ENCODE measurements at places on chromosomes 1 and 21.

DNA sequence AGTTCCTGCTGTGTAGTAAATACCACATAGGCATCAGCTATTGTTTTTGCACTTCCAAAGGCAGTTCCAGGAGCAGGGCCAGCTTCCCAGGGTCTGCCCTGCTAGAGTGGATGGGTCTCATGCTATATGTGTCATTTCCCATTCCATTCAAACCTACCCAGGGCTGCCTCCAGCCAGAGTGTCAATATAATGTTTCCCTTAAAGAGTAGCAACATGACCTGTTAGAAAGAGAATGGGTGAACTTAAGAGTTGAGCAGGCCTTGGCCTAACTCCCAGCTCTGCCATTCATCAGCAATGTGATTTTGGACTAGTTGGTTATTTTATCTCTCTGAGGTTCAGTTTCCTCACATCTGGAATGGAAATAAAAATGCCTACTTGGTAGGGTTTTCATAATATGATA lies 44.9 kb downstream of the RAB3B start:
- no peak for DNase-seq

GRCh38 chr1:167776616-167777268 lies 55.0 kb downstream of the MPZL1 start:
- no peak for DNase-seq

DNA sequence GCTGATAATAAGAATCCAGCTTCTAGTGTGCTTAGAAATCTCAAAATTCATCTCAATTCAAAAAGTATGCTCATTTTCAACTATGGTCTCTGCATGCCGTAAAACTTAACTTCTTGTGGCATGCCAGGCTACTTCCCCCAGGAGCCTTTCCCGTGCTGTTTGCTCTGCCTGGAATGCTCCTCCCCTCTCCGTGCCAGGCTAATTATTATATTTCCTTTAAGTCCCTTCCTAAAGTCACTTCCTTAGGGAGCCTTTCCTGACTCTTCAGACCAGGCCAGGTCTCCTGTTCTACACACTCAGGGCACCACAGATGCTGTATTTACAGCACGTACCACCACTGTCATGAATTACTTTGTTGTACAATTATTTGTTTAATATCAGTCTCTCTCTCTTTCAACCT lies 67.1 kb upstream of the PPP2R5A start:
- no peak for DNase-seq

DNA sequence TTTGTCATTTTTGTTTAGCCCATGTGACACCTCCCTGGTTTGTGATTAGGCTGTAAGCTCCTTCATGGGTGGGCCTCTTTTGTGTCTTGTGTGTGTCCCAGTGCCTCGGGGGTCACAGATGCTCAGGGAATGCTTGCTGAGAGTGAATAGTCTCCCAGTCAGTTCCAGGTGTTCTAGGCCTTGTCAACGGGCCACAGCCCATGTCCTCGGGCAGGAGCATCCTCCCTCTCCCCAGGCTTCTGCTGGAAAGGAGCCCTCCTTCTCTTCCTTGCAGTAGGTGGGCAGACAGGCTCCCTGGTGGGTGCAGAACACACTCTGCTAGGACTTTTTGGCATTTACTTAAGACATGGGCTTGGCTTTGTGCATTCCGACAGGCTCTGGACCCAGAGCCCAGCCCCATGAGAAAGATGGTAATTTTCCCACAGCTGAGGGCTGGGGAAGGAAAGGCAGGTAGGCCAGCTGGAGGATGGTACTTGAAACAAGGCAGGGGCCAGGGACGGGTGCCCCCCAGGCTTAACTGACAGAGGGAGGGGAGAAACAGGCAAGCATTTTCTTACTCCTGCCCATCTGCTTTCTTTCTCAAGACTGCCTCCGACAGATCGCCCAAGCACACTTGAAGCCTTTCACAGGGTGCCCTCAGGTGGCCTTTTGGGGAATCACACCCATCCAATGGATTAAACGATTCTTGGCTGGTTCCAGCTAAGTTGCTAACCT lies 7.1 kb upstream of the CPLANE2 start:
- DNase-seq: peak; percentile 53

DNA sequence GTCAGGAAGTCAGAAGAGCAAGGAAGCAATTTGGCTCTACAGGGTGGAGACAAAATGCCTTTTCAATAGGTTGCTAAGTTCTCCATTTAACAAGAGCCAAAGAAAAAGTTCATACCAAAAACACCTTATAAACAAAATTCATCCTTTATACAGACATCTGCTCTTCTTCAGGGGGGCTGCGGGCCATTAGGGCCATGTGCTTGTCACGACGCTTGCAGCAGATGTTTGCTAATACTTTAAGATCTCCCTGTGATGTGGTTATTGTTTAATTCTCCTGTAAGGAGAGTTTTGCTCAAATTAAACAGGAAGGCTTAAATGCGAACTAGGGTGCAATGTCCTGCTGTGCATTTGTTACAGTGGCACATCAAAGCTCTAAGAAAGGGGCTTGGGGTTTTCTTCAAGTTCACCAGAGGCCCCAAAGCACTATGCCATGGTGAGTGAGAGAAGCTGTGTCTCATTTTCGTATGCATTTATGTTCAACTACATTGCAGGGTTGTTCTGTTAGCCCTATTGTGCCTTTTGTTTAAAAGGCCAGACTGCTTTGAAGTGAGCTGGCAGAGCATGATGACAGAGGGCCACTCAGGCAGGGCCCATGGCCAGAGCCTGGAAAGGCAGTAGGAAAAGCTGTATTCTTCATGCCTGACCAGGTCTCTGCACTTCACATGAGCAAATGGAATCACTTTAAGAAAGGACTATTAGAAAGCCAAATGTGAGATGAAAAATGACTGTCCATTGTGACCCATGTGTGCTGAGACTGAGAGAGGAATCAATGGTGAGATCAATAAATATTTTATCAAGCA lies 24.8 kb upstream of the NTPCR start:
- no peak for DNase-seq

DNA sequence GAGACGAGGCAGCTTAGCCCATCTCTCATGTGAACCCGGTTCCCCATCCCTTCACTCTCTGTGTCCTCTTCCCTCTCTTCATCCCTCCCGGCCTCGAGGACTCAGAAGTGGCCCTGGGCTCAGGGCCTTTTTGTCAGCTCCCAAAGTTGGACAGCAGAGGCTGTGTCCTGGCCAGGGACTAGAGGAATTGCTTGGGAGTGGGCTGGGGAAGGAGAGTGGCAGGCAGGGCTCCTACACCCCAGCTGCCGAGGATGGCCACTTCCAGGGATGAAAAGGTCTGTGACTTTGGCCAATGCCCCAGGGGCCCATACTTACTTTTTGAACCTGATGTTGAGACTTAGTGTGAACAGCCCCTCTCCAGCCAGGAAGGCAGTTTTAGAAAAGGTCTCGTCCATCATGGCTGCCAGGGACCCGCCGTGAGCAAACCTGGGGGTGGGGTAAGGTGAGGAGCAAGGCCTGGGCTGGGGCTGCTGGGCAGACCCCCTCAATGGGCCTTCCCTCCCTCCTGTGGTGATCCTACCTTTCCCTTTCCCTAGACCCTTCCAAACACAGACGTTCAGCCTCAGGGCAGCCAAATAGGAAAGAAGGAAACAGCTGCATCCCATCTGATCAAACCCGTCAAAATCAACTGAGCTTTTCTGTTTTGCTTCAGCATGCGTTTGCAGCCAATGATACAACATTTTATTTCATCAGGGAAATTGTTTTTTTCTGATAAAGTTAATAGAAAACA lies 5.5 kb downstream of the THEM5 start:
- no peak for DNase-seq

DNA sequence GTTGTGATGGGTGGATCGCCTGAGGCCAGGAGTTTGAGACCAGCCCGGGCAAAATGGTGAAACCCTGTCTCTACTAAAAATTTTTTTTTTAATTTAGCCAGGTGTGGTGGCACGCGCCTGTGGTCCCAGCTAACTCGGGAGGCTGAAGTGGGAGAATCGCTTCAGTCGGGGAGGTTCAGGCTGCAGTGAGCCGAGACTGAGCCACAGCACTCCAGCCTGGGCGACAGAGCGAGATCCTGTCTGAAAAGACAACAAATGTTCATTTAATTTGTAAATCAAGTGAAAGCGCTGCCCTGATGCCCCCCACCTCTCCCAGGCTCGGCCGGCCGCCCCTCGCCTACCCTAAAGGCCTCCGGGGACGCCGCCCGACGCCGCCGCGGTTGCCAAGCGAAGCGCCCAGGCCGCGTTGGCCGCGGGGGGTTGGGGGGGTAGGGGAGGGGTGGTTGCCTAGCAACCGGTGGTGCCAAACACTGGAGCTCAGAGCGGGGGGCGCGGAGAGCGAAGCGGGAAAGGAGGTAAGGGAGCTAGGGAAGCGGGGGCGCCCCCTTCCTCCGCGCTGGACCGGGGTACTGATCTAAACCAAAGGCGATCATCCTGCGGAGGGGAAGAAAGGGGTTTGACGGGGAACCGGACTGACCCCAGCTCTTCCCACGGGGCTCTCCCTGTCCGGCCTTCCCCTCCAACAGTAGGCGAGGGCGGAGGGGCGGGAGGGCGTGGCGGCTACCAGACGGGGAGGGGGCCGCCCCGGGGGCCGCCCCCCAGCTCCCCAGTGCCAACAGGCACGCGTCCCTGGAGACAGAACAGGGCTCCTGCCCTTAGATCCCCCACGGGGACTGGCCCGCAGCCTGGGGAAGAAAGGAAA lies at the start of gene TEKT2:
TSS of gene TEKT2 (plus strand) at position 460 of the 862 bp plus-strand sequence. CDS start 828 bp downstream, outside the sequence.
- DNase-seq: no peak

GRCh38 chr1:174953285-174954072 lies 46.3 kb upstream of the CACYBP start:
- DNase-seq: no peak

DNA sequence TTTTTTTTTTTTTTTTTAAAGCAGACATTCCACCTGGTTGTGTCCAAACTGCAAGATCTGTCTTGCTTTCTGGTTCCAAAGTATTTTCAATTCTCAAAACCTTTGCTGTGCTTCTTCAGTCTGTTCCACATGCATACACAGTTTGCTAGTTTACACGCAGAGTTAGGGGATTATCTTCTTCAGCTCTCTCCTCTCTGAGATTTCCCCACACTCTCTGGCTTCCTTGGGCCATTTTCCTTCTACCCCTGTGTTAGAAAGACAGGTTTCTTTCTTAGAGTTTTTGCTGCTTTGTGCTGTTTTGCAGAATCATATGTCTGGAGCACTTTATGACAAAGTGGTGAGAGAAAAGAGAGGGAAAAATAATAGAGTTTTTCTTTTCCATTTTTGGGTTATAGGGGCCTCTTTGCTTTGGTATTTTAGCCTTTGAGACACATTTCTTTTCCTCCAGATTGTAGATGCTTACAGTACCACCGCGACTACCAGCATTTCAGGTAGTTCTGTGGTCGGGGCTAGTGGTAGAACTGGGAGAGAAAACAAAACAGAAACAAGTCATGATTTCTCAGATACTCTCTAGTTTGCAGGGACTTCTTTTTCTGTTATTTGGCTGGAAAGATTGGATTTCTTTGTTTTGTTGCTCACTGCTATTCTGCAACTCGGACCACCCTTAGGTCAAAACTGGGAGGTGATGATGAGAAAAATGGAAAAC lies 66.3 kb downstream of the RABGAP1L start:
- DNase-seq: no peak

- peak; percentile 30 for DNase-seq
Measured at GRCh38 chr1:67534627-67535065, 104.4 kb upstream of the SERBP1 start.

GRCh38 chr1:65799601-65800000 lies 6.9 kb downstream of the PDE4B start:
- DNase-seq: no peak

DNA sequence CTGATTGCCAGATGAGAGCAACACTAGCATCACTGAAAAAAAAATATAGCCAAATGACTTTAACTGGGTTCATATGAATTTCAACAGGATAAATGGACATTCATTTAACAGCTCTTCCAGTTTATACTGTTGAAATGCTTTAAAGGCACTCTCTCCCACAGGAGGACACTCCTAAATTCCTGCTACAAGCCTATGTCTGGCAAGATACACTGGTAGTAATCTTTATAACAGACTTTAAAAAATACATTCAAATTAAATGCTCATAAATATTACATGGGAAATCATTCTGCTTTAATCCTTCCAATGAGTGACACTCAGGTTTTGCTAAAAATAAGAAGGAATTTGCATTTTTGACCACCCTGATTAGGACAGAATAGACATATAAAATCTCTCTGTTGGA lies 526.7 kb upstream of the ADAMTS5 start:
- no peak for DNase-seq

DNA sequence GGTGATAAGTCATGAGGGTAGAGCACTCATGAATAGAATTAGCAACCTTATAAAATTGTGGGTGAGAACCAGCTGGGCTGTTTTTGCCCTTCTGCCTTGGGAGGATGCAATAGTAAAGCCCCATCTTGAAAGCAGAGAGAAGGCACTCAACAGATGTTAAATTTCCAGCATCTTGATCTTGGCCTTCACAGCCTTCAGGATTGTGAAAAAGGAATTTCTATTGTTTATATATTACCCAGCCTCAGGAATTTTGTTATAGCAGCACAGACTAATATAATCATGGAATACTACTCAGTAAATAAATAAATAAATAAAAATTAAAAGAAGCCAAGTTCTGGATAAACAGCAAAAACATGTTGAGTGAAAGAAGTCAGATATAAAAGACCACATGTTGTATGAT lies 175.2 kb downstream of the KCNT2 start:
- no peak for DNase-seq

DNA sequence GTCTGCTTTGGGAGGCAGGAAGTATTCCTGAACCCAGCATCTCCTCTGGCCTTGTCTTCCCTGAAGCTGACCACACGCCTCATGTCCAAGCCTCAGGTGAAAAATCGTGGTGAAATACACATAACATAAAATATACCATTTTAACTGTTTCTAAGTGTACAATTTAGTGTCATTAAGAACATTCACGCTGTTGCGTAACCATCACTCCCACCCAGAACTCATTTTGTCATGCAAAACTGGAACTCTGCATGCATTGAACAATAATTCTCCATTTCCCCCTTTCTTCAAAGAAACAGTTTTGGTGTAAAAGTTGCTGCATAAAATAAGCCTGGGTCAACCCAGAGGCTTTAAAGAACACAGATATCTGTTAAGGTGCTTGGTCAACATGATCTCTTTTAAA lies 93.5 kb downstream of the PLD5 start:
- no peak for DNase-seq

DNA sequence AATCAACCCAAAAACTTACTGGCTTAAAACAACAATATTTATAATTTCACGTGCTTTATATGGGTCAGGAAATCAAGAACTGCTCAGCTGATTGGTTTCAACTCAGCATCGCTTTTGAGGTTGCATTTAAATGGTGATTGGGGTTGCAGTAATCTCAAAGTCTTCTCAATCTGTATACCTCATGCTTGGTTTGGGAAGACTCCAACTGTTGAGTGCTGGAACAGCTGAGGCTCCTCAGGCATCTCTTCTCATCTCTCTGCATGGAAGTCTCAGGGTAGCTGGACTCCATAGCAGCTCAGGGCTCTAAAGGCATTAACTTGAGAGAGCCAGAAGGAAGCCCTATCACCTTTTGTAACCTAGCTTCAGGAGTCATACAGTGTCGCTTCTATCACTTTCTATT lies 35.1 kb downstream of the AK5 start:
- no peak for DNase-seq
